ENCODE measurements at places on chromosomes 13 and 19.

DNA sequence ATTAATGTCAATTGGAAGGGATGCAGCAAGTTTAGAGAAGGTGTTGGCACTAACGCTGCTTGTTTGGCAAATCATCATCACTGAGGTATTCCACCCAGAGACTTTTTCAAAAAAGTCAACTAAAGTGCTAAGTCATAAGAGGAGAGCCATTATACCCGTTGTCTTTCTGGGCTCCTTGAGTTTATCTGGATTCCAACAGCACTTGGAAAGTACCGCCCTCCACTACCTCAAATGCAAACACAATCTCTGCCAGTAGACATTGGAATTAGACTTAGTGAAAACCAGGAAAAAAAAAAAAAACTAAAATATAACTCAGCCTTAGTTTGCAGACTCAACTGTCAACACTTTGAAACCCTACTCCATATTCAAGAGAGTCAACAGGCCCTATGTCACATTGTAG, 266.0 kb downstream of the ITGBL1 start:
- no peak for DNase-seq

GRCh38 chr19:18915639-18916038, 3.5 kb downstream of the COPE start:
- DNase-seq: no peak

DNA sequence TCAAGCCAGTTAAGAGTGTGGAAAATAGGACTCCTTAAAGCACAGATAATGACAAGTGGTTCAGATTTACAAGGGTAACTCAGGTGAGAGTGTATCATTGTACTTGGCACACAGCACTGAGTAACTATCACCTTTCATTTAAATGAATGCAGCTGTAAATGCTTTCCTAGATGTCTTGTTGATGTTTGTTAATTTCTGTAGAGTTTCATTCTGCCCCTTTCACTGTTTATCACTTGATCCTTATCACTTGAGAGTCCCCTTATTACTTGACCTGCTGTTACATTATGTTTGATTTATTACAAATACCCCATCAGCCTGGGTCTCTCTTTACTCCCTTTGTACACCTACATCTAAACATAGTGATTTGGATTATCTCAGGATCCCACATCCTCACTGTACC, 38.1 kb upstream of the ZNF527 start:
- no peak for DNase-seq

- no peak for DNase-seq
Measured at GRCh38 chr13:44874886-44875630, 114.2 kb downstream of the NUFIP1 start.

DNA sequence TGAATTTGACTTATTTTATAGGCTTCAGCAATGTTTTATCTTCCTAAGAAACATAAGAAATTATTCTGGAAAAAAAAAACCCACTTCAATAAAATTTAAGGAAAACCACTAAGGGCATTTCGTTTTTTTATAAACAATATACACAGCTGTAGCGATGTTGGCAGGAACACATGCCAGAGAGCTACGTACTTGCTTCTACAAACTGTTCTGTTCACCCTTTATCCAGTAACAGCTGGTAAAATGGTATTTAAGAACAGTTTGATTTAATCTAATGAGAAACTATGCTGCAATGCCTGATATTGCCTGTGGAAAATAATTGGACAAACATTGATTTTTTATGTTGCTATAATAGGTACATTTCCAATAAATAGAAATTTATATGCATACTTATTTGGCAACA, 137.2 kb upstream of the DACH1 start:
- DNase-seq: no peak

Measured in T1000 (cell line).